ENCODE measurements at places on chromosomes 2 and 18. TPM values are rescaled to one million over a fixed set of nuclear protein-coding genes. Genes with fewer than 3 reads are reported as not detected.

- DNase-seq: no peak
These were observed 243.4 kb downstream of the SLC8A1 start for GRCh38 chr2:40208463-40208862.

- no peak for DNase-seq
These were observed 284.0 kb upstream of the HS6ST1 start for GRCh38 chr2:128602699-128603101.

GRCh38 chr2:62568983-62569837 is 63.2 kb upstream of the TMEM17 start:
- DNase-seq: no peak

DNA sequence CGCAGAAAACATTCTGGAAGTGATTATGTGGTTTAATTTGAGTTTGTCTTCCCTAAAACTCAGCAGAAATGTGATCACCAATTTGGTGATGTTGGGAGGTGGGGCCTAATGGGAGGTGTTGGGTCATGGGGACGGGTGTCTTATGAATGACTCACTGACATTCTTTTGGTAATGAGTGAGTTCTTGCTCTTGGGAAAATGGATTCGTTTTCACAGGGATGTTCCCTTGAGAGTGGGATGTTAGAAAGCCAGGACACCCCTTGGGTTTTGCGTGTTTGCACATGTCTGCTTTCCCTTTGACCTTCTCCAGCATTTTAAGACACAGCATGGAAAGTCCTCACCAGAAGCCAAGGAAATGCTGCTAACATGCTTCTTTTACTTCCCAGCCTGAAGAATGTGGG is 321.5 kb upstream of the NT5C1B start:
- DNase-seq: no peak

IL1RL2 gene
- not detected for total RNA-seq

- DNase-seq: no peak
These were observed 16.7 kb downstream of the CPSF3 start for GRCh38 chr2:9440058-9440727.

DNA sequence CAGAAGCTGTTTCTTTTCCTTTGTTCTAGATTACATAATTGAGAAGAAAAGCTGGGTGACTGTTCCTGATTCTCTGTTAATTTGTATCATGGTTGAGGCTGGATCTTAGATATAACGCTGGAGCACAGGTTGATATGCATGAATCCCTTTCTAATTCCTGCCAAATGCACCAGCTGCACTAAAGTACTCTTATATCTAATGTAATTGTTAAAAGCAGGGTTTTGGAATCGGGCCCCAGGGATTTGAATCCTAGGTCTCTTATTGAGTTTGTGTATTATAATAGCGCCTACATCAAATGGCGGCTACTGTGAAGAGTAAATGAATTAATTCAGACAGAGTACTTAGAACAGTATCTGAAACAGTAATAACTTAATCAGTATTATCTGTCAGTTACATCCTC is 80.4 kb downstream of the MC4R start:
- no peak for DNase-seq

DNA sequence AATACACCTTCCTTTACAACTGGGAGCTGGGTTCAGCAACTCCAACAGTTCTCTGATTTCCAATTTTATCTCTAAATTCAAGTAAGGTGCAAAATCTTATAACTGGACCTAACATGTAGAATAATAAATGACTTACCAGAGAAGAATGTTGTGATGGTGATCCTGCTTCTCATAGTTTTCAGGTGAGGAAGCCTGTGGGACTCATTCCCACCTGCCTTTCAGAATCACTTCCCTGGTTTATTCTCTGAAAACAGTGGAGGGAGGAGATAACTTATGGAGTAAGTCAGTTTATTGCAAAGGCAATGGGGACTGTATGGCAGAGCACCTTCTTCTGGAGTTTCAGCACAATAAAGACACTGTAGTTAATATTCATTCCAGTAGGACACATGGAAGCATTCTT is 1188.2 kb upstream of the FAM98A start:
- no peak for DNase-seq

GRCh38 chr2:124025891-124026434 is 876 bp downstream of the CNTNAP5 start:
- DNase-seq: no peak

- DNase-seq: no peak
These were observed 98.4 kb upstream of the OSR1 start for GRCh38 chr2:19456705-19457309.

- no peak for DNase-seq
These were observed 96.2 kb upstream of the B3GNT7 start for GRCh38 chr2:231299267-231299666.

NCKAP5 gene
- under 0.01 TPM for total RNA-seq

GRCh38 chr2:12705230-12705629 is 11.5 kb upstream of the TRIB2 start:
- no peak for DNase-seq

- DNase-seq: no peak
These were observed 164.5 kb downstream of the NCK2 start for GRCh38 chr2:105909215-105909614.

GRCh38 chr2:158519481-158519880 is 62.7 kb downstream of the PKP4 start:
- DNase-seq: no peak

GRCh38 chr2:29222381-29223179 is 107.4 kb downstream of the CLIP4 start:
- DNase-seq: peak; percentile 58

DNA sequence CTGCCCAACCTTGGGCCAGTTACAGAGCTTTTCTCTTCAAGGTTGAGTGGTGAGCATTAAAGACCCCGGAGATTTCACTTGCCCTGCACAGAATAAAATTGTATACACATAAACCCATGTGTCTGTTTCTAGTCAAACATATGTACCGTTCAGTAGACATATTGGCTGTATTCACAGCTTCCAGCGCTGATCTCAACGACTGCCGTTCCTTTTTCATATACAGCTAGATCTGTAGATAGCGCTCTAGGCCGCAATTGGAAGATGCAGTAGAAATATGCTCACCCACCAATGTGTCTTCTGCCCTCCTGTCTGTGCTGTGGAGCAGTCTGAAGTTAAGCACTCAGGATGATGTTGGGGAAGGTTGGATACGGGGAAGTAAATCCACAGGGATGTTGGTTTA is 317.7 kb downstream of the SETBP1 start:
- DNase-seq: no peak

- DNase-seq: no peak
These were observed 1.0 kb downstream of the MARS2 start for GRCh38 chr2:197705912-197706838.

DNA sequence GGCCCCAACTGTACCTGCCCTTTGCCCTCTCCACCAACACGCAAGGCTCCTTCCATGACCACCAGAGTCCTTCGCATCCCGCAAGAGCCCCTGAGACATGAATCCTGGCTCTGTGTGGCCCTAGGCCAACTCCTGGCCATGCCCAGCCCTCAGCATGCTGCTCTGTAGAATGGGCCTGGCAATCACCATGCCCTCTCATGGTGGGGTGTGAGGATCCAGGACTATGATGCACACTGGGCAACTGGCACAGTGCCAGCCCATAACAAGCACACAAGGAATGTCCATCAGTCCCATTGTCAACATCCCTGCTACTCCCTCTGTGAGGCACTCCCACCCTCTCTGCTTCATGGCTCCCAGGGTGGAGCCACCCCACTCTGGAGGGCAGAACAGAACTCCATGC is 44.7 kb downstream of the FER1L5 start:
- DNase-seq: peak; percentile 55

DNA sequence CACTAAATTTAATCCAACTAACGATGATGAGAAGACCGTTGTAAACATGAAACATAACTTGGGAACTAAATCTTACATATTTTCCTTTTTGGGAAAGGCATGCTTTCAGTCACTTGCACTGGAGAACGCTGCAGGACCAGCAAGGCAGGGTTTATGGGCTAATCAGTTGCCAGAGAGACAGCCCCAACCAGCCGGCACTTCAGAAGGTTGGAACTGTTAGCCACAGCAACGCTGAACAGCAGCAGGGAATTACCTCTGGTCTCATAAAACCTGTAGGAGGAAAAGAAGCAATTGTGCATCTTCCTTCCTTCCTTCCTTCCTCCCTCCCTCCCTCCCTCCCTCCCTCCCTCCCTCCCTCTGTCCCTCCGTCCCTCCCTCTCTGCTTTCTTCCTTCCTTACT is 33.9 kb upstream of the SIX2 start:
- DNase-seq: no peak

- DNase-seq: no peak
These were observed 1224.8 kb upstream of the ZEB2 start for GRCh38 chr2:145744541-145745386.

DNA sequence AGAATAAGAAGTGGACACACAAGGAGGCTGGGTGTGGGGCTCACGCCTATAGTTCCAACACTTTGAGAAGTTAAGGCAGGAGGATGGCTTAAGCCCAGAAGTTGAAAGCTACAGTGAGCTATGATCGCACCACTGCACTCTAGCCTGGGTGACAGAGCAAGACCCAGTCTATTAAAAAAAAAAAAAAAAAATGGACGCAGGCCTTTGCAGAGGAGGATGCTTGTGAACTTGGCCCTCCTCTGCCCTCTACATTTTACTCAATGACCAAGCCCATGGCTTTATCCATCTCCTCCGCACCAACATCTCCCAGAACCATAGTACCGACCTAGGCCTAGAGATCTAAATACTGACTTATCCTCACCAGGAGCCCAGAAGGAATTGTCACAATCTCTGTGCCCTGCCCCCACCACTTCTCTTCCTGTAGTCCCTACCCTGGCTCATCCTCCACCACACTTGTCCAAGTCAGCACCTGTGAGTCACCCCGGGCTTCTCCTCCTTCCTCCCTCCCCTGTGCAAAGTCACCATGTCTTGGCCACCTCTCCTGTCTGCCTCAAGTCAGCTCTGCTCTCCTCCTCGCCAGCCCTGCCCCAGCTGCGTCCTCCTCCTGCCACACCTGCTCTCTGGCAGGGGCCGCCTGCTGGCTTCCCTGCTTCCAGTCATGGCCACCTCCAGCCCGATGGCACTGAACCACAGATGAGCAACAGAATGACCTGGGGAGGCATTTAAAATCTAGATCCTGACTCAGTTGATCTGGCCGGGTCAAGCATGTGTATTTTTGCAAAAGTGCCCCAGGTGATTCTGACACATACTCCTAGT is 35.8 kb upstream of the ASPRV1 start:
- DNase-seq: no peak

SIX3 gene
- not detected for total RNA-seq

GYPC gene
- 123 TPM for total RNA-seq

UGT1A9 gene
- not detected for total RNA-seq

ARMC9 gene
- 67.7 TPM for total RNA-seq

GRCh38 chr2:30645081-30645744 is 162.0 kb downstream of the CAPN13 start:
- no peak for DNase-seq

- no peak for DNase-seq
These were observed 223.0 kb upstream of the DPP10 start for GRCh38 chr2:114219456-114219855.

GTF2A1L gene
- total RNA-seq: 69.5 TPM

MREG gene
- 1.4 TPM for total RNA-seq

UGT1A1 gene
- not detected for total RNA-seq

Data from sigmoid colon (tissue), 7 donors.